ENCODE measurements at places on chromosomes 3 and 15.

DNA sequence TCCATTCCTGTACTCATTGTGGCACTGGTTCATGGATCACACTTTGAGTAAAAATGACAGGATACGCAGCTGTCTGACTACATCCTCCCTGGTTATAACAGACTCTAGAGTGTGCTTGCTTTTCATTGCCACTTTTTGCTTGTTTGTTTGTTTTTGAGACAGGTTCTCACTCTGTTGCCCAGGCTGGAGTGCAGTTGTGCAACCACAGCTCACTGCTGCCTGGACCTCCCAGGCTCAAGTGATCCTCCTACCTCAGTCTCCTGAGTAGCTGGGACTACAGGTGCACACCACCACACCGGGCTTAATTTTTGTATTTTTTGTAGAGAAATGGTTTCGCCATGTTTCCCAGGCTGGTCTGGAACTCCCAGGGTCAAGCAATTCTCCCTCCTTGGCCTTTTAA is 89.3 kb upstream of the ROBO2 start:
- no peak for DNase-seq

GRCh38 chr3:6825524-6825923 is 35.4 kb upstream of the GRM7 start:
- DNase-seq, result no peak

GRCh38 chr3:195900436-195901355 is 7.7 kb downstream of the TNK2 start:
- no peak for DNase-seq

GRCh38 chr3:184160456-184160855 is 5.3 kb downstream of the DVL3 start:
- DNase-seq, result peak; percentile 88

DNA sequence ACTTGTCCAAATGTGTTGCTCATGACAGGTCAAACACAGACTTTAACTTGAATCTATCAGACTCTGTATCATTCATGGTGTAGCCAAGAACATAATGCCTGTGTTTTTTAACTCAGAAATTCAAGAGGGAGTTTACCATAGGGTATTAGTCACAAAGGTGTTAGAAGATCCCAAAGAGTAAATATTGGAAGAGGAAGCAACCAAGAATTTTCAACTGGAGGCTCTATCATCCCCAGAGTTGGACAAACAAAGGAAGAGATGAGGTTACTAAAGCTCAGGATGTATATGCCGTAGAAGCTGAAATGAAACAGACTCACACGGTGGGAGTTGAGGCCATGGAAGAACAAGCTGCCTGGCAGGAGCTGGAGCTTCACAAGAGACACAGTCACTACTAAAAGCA is 116.2 kb upstream of the COL8A1 start:
- no peak for DNase-seq

DNA sequence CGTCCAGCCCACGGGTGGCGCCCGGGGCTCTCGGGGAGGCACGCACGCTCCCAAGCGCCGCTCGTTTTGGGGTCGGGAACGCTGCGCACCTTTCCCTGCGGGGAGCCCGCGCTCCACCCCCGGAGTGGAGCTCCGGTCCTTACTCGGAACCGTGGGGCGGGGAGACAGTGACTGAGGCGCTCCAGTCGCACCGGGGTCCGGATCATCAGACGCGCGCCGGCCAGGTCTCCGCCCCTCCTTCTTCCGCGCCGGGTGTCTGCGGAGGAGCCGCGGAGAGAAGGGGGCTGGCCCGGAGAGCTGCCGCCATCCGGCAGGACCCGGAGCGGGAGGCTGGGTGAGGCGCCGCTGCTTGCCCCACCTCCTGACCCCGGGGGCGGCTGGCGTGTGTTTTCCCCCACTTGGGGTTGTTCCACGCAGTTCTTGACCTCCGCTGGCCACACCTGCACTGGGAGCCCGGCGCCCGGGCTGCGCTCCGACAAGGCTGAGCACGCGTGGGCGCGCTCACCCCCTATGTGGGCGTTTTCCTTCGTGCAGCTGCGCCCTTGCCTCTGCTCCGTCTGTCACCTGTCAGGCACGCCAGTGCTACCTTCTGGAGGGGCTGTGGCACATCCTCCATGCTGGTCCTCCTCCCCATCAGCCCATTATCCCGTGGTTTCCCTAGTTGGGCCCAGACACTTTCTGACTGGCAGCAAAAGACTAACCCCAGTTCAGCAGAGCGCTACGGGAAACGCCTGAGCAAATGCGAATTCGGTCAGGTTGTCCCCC is at the start of gene MCF2L2:
TSS of gene MCF2L2 (minus strand) at position 173 of the 765 bp plus-strand sequence. CDS start 642 bp downstream, outside the sequence.
- peak; percentile 29 for DNase-seq

Measured in choroid plexus epithelial cell (primary cell).